Activated CD8-positive, alpha-beta T cell treated with anti-CD3 and anti-CD28 coated beads for 36 hours (primary cell): ENCODE measurements at places on chromosomes 12 and 14. TPM values are rescaled to one million over a fixed set of nuclear protein-coding genes. Genes with fewer than 3 reads are reported as not detected.

LMNTD1 gene
- total RNA-seq = not detected

GPX2 gene
- not detected for total RNA-seq

GZMB gene
- total RNA-seq = 1,779 TPM

ABCC9 gene
- not detected for total RNA-seq

BCL7A gene
- total RNA-seq = 7.3 TPM

VTI1B gene
- 59.7 TPM for total RNA-seq

DNA sequence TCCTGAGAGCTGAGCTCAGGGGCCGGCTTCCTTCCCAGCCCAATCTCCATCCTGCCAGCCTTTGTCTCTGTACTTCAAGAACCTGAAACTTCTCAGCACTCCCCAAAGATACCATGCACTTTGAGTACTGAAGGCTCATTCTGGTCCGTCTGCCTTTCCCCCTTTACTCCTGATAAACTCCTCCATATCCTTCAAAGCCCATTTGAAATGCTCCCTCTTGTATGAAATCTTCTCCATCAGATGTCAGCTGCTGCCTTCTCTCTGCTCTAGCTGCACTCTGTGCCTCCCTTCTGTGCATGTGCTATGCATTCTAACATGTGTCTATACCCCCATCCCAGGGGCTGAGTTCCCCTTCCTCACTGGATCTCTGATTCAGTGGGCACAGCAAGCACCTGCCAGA is 52.1 kb downstream of the PITPNM2 start:
- no peak overlapping the region for H3K4me3 ChIP-seq
- peaks cover 10% of the 10 kb centered on the region for H3K4me1 ChIP-seq
- H3K27me3 ChIP-seq = no peaks in the 10 kb centered on the region
- peaks cover 2% of the 10 kb centered on the region for H3K36me3 ChIP-seq

DNA sequence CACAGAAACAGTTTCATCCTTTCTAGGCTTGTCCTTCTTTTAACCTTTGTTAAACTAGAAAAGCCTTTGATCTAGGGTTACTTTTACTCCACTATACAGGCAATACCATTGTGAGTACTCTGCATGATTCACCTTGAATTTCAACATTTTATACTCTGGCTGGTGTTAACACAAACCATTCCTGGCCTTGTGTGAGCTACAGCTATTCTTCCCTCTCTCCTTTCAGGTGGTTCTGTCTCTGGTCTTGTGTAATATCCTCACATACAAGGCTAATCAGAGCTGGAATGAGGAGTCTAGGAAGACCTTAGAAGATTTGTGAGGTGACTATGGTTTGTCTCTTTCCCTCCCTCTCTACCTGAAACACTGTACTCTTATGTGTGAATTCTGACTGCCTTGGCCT is 837.4 kb upstream of the USP15 start:
- no peak for DNase-seq
- no peaks in the 10 kb centered on the region for H3K27me3 ChIP-seq
- no peaks in the 10 kb centered on the region for H3K4me1 ChIP-seq
- no peaks in the 10 kb centered on the region for H3K36me3 ChIP-seq
- H3K27ac ChIP-seq = no peak overlapping the region
- H3K4me3 ChIP-seq = no peak overlapping the region

DNA sequence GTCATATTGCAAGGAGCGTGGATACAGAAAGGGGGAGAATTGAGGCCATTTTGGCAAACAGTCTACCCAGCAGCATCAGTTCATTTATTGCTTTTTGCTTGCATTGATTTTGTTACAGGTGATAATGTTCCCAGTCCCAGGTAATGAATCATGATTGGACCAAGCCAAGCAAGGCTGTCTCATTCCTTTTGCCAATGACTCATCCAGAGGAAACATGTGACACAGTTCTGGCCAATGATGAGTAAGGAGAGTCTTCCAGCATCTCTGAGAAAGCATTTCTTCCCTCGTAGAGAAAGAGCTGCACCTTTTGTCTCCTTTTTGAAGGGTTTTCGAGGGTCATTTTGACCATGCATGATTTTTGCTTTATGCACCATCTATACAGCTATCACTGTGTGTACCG is 68.2 kb downstream of the SLC15A4 start:
- no peak for DNase-seq
- no peaks in the 10 kb centered on the region for H3K27me3 ChIP-seq
- H3K4me3 ChIP-seq = no peak overlapping the region
- H3K4me1 ChIP-seq = no peaks in the 10 kb centered on the region
- H3K27ac ChIP-seq = no peak overlapping the region
- H3K36me3 ChIP-seq = no peaks in the 10 kb centered on the region

GRCh38 chr14:100156776-100157175 is 2.7 kb downstream of the DEGS2 start:
- peaks cover 3% of the 10 kb centered on the region for H3K4me1 ChIP-seq
- no peak overlapping the region for H3K27ac ChIP-seq
- no peak overlapping the region for H3K4me3 ChIP-seq
- H3K36me3 ChIP-seq = peaks cover 5% of the 10 kb centered on the region

DNA sequence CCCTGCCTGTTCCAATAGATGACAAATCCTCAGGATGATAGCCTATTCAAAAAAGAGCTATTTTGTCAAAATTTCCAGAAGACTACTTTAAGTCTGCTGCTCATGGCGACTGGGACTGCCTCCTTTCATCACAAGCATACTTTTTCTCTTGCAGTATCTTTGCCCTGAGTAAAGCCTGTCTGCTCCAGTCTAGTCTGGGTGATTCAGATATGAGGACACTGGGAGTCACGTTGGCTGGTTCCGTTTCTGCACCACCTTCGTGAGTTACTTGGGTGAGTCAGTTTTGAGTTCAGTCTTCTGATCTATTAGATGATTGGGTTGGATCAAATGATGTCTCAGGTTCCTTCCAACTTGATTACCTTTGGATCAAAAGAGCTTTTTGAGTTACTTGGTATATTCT is 301.3 kb upstream of the STXBP6 start:
- no peaks in the 10 kb centered on the region for H3K27me3 ChIP-seq
- H3K4me1 ChIP-seq = no peaks in the 10 kb centered on the region
- no peak for DNase-seq
- H3K4me3 ChIP-seq = no peak overlapping the region

DNA sequence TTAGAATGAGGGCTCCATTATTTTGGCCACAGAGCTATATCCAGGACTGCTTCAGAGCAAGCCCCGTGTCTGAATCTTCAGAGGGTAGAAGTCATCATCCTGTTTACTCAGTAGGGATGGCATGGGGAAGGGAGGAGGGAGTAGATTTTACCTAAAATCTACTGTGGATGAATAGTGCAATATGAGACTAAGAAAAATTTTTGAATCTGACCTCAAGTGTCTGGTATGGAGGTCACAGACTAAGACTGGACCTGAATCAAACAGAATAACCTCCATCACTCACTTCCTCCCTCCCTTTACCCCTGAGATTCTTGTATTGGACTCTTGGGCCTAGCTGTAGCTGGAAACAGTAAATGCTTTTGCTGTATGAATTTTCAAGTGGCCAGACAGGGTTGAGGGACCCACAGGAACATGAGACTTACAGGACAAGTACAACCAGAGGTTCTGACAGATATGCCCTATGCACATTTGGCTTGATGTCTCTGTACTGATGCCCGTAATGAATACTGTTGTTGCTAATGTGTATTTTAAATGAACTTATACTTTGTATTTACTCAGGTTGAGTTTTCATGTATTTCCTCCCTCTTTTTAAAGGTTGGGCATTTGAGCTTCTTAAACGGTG is 78.5 kb downstream of the CCDC91 start:
- no peak for DNase-seq
- no peaks in the 10 kb centered on the region for H3K27me3 ChIP-seq
- no peak overlapping the region for H3K27ac ChIP-seq
- H3K4me3 ChIP-seq = no peak overlapping the region

GRCh38 chr14:78131201-78131600 is 39.0 kb upstream of the NRXN3 start:
- no peaks in the 10 kb centered on the region for H3K36me3 ChIP-seq
- DNase-seq = no peak
- H3K4me1 ChIP-seq = peaks cover 8% of the 10 kb centered on the region
- H3K4me3 ChIP-seq = no peak overlapping the region
- peaks cover 3% of the 10 kb centered on the region for H3K27me3 ChIP-seq
- no peak overlapping the region for H3K27ac ChIP-seq

GRCh38 chr12:128267131-128267622 is at the start of gene TMEM132C:
TSS of gene TMEM132C (plus strand) at chr12:128267170. CDS start at chr12:128267403, 233 bp downstream.
- H3K36me3 ChIP-seq = no peaks in the 10 kb centered on the region
- peaks cover 3% of the 10 kb centered on the region for H3K4me1 ChIP-seq
- no peak for DNase-seq
- peaks cover 47% of the 10 kb centered on the region for H3K27me3 ChIP-seq
- no peak within 1 kb of the TSS for H3K27ac ChIP-seq

DNA sequence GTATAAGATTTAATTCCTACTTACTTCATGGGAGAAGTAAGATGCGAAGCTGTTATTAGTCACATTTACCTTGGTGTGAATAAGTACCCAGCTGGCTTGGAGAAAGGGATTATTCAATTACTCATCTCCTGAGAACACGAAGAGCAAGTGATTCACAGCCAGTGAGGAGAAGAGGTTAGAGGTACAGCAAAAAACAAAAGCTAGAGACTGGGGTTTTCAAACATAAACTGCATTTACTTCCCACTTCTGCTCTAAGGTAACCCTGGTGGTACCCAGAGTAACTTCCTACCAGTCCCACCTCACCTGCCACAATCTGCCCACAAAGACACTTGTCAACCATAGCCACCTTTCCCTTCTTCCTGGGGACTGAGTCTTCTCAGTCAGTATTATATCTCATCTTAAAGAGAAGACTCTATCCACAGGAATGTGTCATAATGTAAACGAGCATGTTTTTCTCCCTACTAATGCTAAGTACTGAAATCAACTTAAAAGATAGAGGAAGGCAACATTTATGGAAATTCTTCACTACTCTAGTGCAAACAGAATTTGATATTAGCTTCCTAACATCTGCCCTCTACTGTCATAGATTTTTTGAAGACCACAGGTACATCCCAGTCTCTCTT is 6.0 kb upstream of the IL22 start:
- H3K36me3 ChIP-seq = no peaks in the 10 kb centered on the region
- H3K27me3 ChIP-seq = peaks cover 11% of the 10 kb centered on the region
- H3K27ac ChIP-seq = peak overlapping the region; percentile 40
- DNase-seq = peak; percentile 63

DNA sequence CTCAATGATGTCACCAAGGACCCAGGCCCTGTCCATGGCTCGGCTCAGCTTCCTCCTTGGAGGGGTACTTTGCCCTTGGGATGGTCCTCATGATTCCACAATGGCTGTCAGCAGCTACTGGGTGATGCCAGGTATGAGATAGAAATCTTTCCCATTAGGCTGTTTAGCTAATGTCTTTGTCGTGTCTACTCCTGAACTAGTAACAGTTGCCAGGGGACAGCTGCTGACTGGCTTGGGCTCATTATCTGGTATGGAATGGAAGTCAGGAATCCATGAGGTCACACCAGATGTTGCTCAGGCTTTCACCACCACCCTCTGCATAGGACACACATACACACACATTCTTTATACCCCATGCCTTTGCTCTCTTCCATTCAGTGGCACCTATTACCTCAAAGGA is 9.2 kb downstream of the PRPH start:
- no peaks in the 10 kb centered on the region for H3K4me1 ChIP-seq
- no peaks in the 10 kb centered on the region for H3K36me3 ChIP-seq
- no peak overlapping the region for H3K27ac ChIP-seq
- no peak for DNase-seq

DNA sequence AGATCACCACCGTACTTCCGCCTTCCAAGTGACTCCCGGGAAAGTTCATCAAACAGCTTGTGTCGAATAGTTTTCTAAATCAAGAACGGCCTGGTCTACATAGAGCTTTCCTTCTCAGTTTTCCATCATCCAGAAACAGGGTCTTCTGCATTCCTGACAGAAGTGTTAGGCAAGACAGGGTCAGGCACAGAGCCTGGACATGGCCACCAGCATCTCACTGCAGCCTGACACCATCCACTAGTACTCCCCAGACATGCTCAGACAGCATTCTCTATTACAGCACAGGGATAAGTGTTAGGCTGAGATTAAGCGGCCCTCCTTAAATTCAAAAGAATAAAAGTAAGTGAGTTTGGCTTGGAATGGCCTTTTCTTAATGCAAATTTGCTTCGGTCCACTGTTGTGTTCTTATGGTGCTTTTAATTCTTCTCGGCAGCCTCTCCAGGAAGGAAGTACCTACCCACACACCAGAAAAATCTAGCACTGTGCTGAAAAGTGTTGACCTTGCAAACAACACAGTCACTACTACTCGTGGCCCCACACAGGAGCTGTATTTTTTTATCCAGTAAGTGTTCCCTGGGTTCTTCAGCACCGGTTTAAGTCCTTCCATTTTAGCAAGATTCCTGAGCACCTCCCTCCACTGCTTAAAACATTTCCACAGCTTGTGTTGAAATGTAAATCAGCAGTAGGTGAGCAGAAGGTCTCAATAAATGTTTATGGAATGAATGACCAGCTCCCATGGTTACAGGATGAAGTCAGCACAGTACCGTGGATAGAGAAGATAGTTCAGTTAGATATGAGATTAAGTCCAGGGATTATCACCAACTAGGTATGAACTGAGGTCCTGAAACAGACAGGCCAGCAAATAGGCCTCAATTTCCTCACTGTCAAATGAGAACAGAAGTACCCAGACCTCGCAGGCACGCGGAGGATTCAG is 44.1 kb downstream of the SETD3 start:
- peaks cover 52% of the 10 kb centered on the region for H3K36me3 ChIP-seq
- H3K4me3 ChIP-seq = no peak overlapping the region
- peaks cover 29% of the 10 kb centered on the region for H3K4me1 ChIP-seq
- no peak for DNase-seq

DNA sequence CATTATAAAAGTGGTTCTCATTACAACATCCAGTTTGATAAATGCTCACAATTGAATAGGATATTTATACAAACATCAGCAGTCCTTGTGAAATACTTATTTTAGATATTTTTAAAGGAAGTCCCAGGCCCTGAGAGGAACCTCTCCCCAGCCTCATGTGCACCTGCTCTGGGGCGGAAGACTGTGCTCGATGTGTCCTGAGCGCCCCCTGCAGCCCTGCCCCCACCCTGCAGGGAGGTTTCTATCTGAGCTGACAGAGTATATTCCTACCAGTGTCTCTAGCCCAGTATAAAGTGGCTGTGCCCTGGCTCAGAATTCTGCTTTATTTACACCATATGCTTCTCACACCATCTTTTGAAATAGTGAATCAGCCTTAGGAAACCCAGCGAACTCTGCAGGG is 1349.1 kb downstream of the TMEM121 start:
- no peak overlapping the region for H3K4me3 ChIP-seq
- no peaks in the 10 kb centered on the region for H3K36me3 ChIP-seq
- no peak overlapping the region for H3K27ac ChIP-seq
- peak; percentile 74 for DNase-seq
- H3K27me3 ChIP-seq = peaks cover 24% of the 10 kb centered on the region

- H3K36me3 ChIP-seq = peaks cover 49% of the 10 kb centered on the region
- H3K27me3 ChIP-seq = no peaks in the 10 kb centered on the region
- peak overlapping the region; percentile 10 for H3K27ac ChIP-seq
- DNase-seq = no peak
Measured at GRCh38 chr12:45928309-45928708, 62.1 kb downstream of the SCAF11 start.

DNA sequence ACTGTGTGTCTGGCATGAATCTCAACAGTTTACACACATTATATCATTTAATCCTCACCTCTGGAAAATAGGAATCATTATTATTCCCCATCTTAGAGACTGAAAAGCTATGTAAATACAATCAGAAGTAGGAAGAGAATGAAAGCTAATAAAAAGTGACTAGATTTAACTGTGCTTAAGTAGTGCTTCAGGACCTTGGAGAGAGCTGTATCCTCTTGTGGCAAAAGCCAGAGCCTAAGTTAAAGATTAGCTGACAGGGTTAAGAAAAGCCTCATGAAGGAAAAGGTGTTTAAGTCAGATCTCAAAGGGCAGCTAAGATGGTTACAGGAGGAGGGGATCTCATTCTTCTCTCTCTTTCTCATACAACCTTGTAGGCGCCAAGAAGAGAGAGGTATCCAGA is 65.3 kb upstream of the TMEM233 start:
- peaks cover 1% of the 10 kb centered on the region for H3K27me3 ChIP-seq
- no peak overlapping the region for H3K4me3 ChIP-seq
- H3K27ac ChIP-seq = no peak overlapping the region
- H3K4me1 ChIP-seq = no peaks in the 10 kb centered on the region
